ENCODE measurements at places on chromosomes 1 and 21.

DNA sequence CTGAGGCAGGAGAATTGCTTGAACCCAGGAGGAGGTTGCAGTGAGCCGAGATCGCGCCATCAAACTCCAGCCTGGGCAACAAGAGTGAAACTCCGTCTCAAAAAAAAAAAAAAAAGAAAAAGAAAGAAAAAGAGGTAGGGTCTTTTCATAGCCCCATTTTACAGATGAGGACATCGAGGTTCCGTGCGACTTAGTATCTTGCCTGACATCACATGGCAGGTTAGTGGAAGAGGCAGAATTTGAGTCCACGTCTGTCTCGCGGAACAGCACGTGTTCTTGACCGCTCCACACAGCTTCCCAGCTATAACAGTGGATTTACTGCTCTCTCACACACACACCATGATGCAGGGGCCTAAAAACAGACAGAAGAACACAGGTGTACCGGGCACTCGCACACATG lies 1.1 kb downstream of the CTRC start:
- H3K27me3 ChIP-seq: no peaks in the 10 kb centered on the region
- H3K4me3 ChIP-seq: no peak overlapping the region
- H3K4me1 ChIP-seq: peaks cover 6% of the 10 kb centered on the region
- no peak overlapping the region for H3K27ac ChIP-seq
- H3K36me3 ChIP-seq: no peaks in the 10 kb centered on the region
- no peak for DNase-seq

DNA sequence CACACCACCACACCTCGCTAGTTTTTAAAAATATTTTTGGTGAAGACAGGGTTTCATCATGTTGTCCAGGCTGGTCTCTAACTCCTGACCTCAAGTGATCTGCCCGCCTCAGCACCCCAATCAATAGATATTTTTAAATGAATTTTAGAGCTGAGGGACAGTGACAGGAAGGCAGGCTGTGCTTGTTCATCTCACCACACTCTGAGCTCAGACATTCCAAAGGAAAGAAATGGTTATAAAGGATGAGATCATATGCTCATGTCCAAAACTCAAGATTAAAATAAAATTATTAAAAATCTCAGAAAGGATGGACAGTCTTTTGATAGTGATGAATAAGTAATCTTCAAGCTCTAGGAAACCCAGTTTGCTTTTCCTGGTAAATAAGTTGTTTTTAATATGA lies 40.9 kb downstream of the L1TD1 start:
- DNase-seq: no peak
- H3K4me1 ChIP-seq: no peaks in the 10 kb centered on the region
- H3K27ac ChIP-seq: no peak overlapping the region
- no peaks in the 10 kb centered on the region for H3K36me3 ChIP-seq

DNA sequence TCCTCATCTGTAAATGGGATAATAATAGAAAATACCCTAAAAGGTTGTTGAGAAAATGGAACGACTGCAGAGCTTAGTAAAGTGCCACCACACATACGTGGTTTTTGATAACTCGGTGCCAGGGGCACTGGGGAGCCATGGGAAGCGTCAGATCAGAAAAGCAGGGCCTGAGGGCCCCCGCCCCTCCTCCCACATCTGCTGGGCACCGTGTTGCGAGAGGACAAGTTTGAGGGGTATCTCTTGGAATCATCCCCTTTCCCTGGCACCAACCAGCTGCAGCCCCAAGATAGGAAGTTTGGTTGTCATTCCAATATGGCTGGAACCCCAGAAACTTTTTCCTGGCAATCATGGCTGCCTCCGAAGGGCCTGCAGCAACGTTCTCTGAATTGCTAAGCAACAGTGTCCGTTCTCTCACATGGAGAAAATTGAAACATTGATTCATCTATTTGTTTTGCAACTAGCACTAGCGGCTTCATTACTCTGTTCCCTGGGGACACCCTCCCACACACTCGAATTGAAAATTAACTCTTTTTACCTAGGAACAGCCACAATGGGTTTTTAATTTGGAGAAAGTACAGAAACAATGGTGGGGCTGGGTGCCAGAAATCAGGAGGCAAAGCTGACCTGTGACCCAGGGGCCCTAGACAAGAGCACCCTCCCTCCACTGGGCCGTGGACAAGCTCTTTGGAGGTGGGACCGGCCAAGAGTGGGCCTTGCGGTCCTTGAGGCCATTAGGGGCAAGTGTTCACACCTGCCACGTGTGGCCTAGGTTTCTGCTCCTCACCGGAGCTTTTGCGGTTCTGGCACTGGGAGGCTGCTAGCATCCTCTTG lies 190.0 kb upstream of the VAMP3 start:
- H3K27ac ChIP-seq: no peak overlapping the region
- no peak overlapping the region for H3K4me3 ChIP-seq
- no peak for DNase-seq
- H3K36me3 ChIP-seq: no peaks in the 10 kb centered on the region

DNA sequence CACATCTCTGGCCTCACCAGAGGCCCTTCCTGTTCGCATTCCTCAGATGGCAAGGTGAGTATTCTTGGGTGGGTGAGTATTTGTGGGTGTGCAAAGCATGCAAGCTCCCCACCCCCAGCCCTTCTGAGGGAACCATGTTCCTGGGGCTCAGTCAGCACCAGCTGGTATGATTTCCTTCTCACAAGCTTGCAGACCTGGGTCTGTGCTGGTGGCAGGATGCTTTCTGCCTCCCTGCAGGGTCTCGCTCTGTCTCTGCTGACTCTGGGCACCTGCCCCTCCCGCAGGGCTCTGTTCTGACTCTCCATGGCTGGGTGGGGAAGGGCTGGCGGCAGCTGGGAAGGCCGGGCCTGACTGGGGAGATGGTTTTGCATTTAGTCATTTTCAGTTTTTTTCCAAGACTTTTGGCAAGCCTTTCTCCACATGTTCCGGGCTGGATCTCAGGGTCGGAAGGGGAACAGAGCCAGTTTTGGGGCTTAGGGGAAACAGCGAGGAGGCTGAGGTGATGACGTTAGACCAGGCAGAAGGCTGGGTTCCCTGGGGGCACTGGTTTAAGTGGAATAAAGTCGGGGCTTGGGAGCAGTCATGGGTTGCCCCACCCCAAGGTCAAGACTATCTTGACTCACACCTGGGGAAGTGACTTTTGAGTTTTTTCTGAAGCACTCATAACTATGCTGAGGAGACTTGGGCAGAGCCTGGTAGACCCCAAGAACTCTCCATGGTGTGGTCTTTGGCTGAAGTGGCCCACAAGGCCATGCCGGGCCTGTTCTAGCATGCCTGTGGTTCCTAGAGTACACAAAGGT lies 6.2 kb downstream of the RASSF5 start:
- no peak overlapping the region for H3K4me3 ChIP-seq
- no peak for DNase-seq
- H3K36me3 ChIP-seq: no peaks in the 10 kb centered on the region
- H3K27me3 ChIP-seq: peaks cover 9% of the 10 kb centered on the region
- no peak overlapping the region for H3K27ac ChIP-seq

DNA sequence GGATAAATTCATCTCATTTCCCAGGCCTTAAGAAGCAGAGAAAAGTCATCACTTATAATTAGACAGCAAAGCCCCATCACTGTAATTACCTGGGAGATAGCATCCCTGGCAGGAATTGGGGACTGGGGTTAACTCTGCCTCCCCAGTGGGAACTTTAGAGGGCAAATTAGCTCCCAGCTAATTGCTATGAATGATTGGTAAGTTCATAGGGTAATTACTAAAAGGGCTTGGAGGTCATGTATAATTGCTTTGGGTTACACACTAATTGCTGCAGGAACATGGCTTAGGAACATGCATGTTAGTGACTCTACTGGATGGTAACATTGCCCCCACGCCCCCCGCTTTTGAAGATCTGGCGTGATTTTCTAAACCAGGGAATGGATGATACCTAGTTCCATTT lies 64.8 kb downstream of the UBE2T start:
- H3K4me3 ChIP-seq: no peak overlapping the region
- H3K4me1 ChIP-seq: peaks cover 21% of the 10 kb centered on the region
- no peaks in the 10 kb centered on the region for H3K36me3 ChIP-seq
- H3K27me3 ChIP-seq: peaks cover 16% of the 10 kb centered on the region
- no peak overlapping the region for H3K27ac ChIP-seq
- DNase-seq: no peak

DNA sequence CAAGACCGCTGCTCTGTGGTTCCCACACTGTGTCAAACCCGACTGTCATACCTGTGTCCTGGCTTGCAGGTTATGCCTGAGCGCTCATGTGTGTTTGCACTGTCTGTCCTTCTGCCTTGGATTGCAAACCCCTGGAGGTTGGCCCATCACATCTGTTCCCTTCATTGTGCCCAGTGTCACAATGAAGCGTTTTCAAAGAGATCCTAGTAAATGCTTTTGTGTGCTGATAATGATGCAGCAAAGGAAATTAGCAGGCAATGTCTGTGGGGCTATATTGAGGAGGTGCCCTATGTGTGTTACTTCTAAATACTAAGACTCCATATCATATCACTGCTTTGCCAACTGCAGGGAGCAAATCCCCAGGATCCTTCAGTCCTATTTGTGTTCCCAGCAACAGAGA lies 424.4 kb upstream of the NFIA start:
- no peaks in the 10 kb centered on the region for H3K27me3 ChIP-seq
- no peak overlapping the region for H3K4me3 ChIP-seq
- DNase-seq: no peak
- H3K27ac ChIP-seq: no peak overlapping the region
- no peaks in the 10 kb centered on the region for H3K36me3 ChIP-seq
